ENCODE measurements at places on chromosomes 3 and 15.

- DNase-seq, result no peak
These were observed 27.5 kb upstream of the STRIT1 start for GRCh38 chr3:155320934-155321333.

DNA sequence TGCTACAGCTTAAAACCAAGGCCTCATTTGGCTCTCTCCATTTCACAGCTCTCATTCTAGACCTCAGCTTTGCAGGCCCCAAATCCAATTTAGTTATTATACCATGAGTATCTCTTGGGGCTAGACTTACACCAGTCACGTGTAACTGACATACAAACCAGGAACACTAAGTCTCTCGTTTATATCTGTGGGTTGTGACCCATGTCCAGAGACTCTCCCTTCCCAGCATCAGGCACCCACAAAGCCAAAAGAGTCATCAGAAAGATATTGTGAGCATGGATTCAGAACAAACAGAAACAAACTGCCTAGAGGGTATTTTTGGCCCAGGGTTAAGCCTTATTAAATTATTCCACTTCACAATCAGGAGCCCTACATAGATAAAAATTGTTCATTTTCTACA is 5.6 kb upstream of the CCDC13 start:
- no peak for DNase-seq

DNA sequence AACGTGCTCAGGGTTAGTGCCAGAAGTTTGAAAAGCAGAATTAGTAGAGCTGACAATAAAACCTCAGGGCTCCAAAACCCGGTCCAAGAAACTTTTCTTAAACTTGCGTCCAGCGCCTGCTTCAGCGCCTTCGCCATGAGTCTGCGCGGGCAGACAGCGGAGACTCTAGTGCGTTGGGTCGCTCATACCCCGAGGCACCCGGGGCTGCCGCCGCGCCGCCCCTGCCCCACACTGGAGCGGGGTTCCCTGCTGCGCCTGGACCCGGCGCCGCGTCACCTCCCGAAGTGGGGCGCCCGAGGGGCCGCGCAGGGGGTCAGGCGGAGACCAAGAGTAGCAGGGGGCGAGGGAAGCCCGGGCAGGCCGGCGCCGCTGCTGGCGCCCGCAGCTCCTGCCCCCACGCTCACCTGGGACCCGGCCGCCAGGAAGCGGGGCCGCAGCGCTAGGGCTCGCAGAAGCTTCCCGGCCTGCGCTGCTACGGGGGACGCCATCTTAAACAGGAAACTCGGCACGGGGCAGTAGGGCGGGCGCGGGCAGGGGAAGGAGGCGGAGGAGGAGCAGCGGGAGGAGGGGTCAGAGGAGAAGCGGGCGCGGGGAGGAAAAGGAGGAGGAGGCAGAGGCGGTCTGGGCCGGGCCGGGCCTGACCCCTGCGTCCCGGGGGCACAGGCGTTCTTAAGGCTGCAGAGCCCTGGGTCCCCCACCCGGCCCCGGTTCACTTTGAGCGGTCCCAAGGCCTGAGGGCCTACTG is at the start of gene SUCLG2:
Gene SUCLG2 (minus strand): TSS at position 514 of the 745 bp plus-strand sequence. CDS start 26 bp downstream, at position 488.
- DNase-seq, result peak; percentile 78

- DNase-seq, result no peak
These were observed 41.7 kb upstream of the IGF2BP2 start for GRCh38 chr3:185866555-185866954.

GRCh38 chr3:12372741-12373280 is 83.9 kb downstream of the PPARG start:
- DNase-seq, result no peak

GRCh38 chr3:87088993-87089841 is 98.3 kb upstream of the VGLL3 start:
- DNase-seq, result no peak

- peak; percentile 27 for DNase-seq
These were observed at the start of gene PARP15 for GRCh38 chr3:122577409-122578031. Gene PARP15 (plus strand): TSS chr3:122577650. CDS start chr3:122577668, 18 bp downstream.

DNA sequence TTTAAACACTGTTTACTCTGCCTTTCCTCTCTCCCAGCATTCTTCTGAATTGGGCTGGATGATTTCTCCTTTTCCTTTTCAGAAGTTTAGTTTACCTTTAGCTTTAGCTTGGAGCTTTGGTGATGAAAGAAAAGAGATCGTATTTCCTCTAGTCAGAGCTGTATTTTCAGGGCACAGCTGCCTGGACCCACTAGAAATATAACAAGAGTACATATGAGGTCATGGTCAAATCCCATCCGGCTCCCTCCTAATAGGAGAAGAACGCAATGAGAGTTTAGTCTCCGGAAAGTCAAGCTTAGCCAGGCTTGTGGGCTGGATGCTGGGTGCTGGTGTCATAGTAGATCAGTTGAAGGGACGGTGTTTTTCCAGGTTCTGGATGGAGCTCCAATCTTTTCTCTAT is 177.1 kb upstream of the PFN2 start:
- DNase-seq, result no peak
